ENCODE measurements at places on chromosomes 11 and 22. TPM values are rescaled to one million over a fixed set of nuclear protein-coding genes. Genes with fewer than 3 reads are reported as not detected.
A peak's percentile ranks its signal among the peaks of the same experiment; 100 is the strongest.

TSPAN18 gene
- 21.3 TPM for total RNA-seq

GRCh38 chr11:134037046-134037908 is 31.6 kb upstream of the JAM3 start:
- no peak for DNase-seq
- 0 out of 2 replicates have a peak, but pooled peaks cover 2% of the 10 kb centered on the region for H3K27me3 ChIP-seq
- H3K4me3 ChIP-seq = peak overlapping the region; percentile 68
- H3K4me1 ChIP-seq = peaks cover 18% of the 10 kb centered on the region

SEC14L6 gene
- not detected for total RNA-seq

DNA sequence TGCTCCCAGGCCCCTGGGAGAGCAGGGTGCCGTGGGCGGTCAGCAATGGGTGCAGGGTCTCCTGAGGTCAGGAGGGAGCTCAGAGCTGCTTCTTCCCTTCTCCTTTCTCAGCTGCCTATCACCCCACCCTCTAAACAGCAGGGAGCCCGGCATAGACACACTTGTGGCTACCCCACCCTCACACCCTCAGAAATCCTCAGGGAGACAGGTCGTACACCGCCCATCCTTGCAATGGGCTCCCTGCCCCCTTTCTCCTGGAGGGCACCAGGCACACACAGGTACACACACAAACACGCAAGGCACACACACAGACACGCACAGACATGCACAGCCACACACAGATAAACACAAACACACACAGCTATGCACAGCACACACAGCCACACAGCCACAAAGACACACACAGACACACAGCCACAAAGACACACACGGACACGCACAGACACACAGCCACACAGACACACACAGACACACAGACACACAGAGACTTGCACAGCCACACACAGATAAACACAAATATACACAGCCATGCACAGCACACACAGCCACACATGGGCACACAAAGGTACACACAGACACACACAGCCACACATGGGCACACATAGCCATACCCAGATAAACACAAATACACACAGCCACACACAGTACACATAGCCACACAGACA is 44.9 kb upstream of the TH start:
- no peak overlapping the region for H3K27ac ChIP-seq
- no peak for DNase-seq
- no peak overlapping the region for H3K4me3 ChIP-seq
- H3K27me3 ChIP-seq = no peaks in the 10 kb centered on the region

DNA sequence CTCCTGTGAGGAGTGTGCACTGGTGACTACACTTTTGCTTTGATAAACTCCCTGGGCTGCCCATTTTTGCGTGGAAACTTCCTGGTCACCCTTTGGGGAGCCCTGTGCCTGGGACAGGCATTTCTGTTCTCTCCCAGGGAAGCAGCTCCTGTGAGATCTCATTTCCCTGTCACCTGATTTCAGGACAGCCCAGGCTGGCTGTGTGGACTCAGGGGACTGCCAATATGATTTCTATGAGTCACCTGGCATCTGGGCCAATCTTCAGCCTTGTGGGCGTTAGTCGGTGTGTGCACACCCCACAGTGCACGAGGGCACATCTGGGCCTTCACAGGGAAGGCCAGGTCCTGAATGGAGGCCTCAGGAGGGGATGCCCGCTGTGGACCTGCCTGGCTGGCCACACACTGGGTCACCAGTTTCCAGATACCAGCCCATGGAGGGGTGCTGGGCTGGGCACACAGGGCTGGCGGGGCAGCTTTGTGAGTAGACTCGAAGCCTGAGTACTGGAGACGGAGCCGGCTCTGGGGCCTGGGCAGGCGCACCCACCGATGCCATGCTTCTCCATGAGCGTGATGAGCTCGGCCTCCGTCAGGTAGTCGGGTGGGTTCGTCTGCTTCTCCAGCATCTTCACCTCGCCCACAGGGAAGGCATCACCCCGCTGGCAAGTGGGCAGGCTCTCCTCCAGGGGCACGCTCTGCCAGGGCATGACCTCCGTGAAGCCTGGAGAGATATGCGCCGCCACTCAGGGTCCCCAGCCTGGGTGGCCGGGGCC is 9.4 kb upstream of the PPM1F start:
- no peak for DNase-seq
- no peaks in the 10 kb centered on the region for H3K36me3 ChIP-seq
- no peaks in the 10 kb centered on the region for H3K4me1 ChIP-seq
- H3K4me3 ChIP-seq = no peak overlapping the region

DNA sequence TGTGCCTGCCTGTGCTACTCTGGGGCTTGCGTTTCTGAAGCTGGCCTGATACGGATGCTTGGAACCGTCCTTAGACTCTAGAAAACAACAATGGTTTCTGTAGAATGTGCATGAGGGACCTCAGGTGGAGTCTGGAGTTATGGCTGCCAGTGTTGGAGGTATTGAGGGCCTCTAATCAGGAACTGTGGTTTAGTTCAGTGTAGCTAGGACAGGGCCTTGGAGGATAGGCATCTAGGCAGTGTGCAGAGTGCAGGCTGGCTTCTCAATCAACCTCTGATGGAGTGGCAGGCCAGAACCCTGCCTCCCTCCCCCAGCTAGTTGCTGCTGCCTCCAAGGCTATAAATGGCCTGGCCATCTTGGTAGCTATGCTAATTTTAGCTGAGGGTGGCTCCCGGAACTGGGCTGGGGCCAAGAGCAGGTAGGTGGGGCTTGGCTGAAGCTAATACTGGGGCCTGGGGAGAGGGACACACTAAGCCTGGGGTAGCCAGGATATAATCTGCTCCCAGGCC is 4.0 kb downstream of the STIM1 start:
- peaks cover 49% of the 10 kb centered on the region for H3K4me1 ChIP-seq
- no peak overlapping the region for H3K27ac ChIP-seq
- no peak for DNase-seq
- H3K4me3 ChIP-seq = no peak overlapping the region
- H3K36me3 ChIP-seq = no peaks in the 10 kb centered on the region
- H3K27me3 ChIP-seq = no peaks in the 10 kb centered on the region

DNA sequence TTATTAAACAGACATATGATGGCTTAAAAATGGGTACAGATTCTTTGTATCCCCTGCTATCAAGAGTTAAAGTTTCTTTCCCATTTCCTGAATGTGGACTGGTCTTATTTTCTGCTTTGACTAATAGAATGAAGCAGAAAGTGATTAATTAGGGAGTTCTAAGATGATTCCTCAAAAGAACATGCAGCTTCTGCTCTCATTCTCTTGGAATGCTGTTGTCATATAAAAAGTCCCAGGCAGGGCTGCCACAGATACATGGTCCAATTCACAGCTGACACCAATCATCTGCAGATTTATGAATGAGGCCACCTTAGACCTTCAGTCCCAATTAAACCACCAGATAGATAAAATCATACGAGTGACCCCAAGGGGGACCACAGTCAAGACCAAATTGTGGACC is 844.5 kb upstream of the RAG2 start:
- no peaks in the 10 kb centered on the region for H3K27me3 ChIP-seq
- no peaks in the 10 kb centered on the region for H3K4me1 ChIP-seq
- no peak for DNase-seq
- no peak overlapping the region for H3K4me3 ChIP-seq
- H3K27ac ChIP-seq = no peak overlapping the region

DNA sequence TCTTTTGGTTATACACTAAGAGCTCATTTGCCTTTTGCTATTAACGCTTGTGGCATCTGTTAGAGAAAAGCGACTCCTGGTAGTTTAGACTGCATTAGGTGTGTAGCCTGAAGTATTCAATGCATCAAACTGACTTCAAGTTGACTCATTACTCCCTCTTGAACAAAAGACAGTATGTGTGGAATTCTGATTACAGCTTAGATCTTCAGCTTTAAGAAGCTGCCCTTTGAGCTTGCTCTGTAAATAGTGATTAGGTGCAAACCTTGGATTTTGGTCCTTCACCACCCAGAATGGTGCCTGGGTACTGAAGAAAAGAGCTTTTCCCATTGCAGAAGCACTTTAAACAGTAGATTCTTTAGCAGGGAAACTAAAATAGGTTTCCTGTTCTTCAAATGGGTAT is 62.1 kb downstream of the FAT3 start:
- H3K36me3 ChIP-seq = no peaks in the 10 kb centered on the region
- no peak overlapping the region for H3K4me3 ChIP-seq
- H3K27ac ChIP-seq = no peak overlapping the region
- H3K4me1 ChIP-seq = no peaks in the 10 kb centered on the region
- no peak for DNase-seq

IMMP1L gene
- total RNA-seq = 21.1 TPM

DNA sequence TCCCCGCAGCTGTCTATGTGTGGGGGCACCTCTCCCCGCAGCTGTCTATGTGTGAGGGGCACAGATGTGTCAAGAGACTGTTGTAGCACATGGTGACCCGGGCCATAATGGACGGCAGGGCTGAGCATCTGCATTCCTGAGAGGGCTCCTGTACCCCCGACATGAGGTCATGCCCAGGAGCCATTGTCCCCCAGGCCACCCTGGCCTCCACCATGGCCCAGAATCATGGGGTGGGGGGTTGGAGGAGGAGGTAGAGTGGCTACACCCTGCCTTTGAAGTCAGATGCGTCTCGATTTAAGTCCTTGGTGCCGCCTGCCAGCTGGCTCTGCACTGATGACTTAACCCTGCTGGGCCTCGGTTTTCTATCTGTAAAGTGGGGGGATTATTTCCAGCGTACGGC is 49.1 kb downstream of the ARHGAP8 start:
- no peak for DNase-seq
- no peaks in the 10 kb centered on the region for H3K36me3 ChIP-seq
- no peak overlapping the region for H3K4me3 ChIP-seq
- no peaks in the 10 kb centered on the region for H3K27me3 ChIP-seq
- H3K4me1 ChIP-seq = no peaks in the 10 kb centered on the region
- H3K27ac ChIP-seq = no peak overlapping the region

TEX54 gene
- total RNA-seq = not detected

GRCh38 chr22:41401781-41402648 is 20.3 kb downstream of the TEF start:
- H3K4me3 ChIP-seq = no peak overlapping the region
- no peaks in the 10 kb centered on the region for H3K27me3 ChIP-seq
- H3K4me1 ChIP-seq = no peaks in the 10 kb centered on the region
- no peak overlapping the region for H3K27ac ChIP-seq

GRCh38 chr11:116397602-116398084 is 375.1 kb downstream of the BUD13 start:
- H3K27ac ChIP-seq = no peak overlapping the region
- H3K4me3 ChIP-seq = no peak overlapping the region
- H3K36me3 ChIP-seq = no peaks in the 10 kb centered on the region
- H3K27me3 ChIP-seq = no peaks in the 10 kb centered on the region
- no peak for DNase-seq

DNA sequence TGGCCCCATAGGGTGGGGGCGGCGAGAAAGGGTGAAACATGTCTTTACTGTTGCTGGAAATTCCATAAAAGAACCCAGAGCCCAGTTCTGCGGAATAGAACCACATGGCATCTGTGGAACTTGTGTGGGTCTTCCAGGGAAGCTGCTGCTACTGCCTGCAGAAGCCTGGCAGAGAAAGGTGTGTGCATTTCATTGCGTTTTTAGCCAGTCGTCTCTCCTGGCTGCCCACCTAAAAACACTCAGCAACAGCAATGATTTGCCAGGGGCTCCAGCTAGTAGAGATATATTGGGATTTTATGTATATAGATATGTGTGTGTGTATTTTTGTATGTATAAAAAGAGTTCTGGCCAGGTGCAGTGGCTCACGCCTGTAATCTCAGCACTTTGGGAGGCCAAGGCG is 127.2 kb upstream of the TBCEL start:
- H3K27me3 ChIP-seq = peaks cover 15% of the 10 kb centered on the region
- no peaks in the 10 kb centered on the region for H3K36me3 ChIP-seq
- H3K4me1 ChIP-seq = no peaks in the 10 kb centered on the region

DNA sequence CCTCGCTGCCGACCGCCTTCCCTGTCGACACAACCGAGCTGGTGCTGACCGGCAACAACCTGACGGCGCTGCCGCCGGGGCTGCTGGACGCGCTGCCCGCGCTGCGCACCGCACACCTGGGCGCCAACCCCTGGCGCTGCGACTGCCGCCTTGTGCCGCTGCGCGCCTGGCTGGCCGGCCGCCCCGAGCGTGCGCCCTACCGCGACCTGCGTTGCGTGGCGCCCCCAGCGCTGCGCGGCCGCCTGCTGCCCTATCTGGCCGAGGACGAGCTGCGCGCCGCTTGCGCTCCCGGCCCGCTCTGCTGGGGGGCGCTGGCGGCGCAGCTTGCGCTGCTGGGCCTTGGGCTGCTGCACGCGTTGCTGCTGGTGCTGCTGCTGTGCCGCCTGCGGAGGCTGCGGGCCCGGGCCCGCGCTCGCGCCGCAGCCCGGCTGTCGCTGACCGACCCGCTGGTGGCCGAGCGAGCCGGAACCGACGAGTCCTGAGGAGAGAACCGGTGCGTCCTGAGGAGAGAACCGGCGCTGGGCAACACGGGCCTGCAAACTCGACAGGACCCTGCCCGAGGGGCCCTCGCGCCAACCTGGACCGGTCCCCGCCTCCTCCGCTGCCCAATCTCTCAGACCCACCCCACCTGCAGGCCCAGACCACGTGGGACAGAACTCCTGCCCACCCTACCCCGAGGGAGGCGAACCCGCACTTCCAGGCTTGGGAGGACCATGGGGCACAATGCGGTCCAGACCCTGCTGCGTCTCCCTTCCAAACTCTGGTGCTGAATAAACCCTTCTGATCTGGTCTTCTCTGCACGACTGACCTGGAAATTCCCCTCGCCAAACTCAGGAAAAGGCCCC is 866 bp downstream of the GP1BB start:
- no peak overlapping the region for H3K27ac ChIP-seq
- DNase-seq = no peak
- H3K36me3 ChIP-seq = no peaks in the 10 kb centered on the region
- H3K27me3 ChIP-seq = no peaks in the 10 kb centered on the region
- H3K4me1 ChIP-seq = 0 out of 2 replicates have a peak, but pooled peaks cover 3% of the 10 kb centered on the region
- 0 out of 2 replicates have a peak overlapping the region, but pooled peaks have one; percentile 11 for H3K4me3 ChIP-seq

- H3K27ac ChIP-seq = no peak overlapping the region
- DNase-seq = no peak
- H3K36me3 ChIP-seq = no peaks in the 10 kb centered on the region
- no peak overlapping the region for H3K4me3 ChIP-seq
- no peaks in the 10 kb centered on the region for H3K4me1 ChIP-seq
Observed at GRCh38 chr11:73416786-73417185, 40.6 kb downstream of the RELT start.

DNA sequence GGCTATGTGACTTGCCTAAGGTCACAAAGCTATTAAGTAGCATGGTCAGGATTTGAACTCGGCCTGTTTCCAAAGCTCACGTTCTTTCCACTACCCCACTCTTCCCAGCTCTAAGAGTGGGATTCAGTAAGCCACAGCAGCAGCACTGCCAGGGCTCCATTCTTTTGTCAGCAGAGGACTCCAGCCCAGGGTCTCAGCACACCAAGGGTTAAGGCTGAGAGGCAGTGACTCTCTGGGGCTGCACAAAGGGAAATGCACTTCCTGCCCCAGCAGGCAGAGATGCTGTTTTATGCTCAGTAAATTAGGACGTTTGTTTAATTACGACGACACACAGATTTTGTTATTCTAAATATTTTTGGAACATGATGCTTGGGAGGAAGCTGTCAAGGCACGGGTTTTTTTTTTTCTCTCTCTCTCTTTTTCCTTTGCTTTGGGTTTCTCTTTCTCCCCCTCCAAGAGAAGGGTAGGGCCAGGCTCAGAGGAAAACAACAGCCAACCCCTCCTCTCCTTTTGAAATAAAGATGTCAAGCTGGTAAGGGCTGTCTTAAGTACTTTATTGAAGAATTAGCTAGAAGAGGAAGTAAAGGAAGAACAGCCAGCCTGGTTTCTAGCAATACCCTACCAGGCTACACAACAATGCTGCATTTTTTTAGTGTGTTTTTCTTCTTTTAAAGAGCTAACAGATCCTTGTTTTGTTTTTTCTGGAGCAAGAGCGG is 2.8 kb downstream of the MYH9 start:
- H3K27me3 ChIP-seq = no peaks in the 10 kb centered on the region
- peaks cover 26% of the 10 kb centered on the region for H3K4me1 ChIP-seq
- H3K36me3 ChIP-seq = peaks cover 3% of the 10 kb centered on the region
- no peak for DNase-seq

EMSY gene
- total RNA-seq = 26.4 TPM
